ENCODE measurements at places on chromosomes 12 and 14.

- DNase-seq = no peak
Observed at GRCh38 chr14:102796661-102797190, 19.5 kb downstream of the TRAF3 start.

GRCh38 chr12:80756875-80757274, 40.2 kb downstream of the MYF5 start:
- DNase-seq = no peak

GRCh38 chr12:122998316-122998715, 17.8 kb downstream of the ARL6IP4 start:
- no peak for DNase-seq

DNA sequence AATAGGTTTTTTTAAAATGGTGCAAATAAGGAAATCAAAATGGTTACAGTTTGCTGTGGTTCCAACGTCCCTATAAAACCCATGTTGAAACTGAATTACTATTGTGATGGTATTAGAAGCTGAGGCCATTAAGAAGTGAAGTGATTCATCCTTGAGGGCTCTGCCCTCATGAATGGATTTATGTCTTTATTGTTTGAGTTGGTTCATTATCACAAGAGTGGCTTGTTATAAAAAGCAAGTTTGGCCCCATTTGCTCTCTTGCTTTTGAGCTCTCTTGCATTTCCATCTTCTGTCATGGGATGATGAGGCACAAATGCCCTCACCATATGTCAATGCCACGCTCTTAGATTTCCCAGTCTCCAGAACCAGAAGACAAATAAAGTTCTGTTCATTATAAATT, 62.3 kb downstream of the PRKD1 start:
- no peak for DNase-seq

- DNase-seq = no peak
Observed at GRCh38 chr12:6534945-6535696, 804 bp downstream of the GAPDH start.

DNA sequence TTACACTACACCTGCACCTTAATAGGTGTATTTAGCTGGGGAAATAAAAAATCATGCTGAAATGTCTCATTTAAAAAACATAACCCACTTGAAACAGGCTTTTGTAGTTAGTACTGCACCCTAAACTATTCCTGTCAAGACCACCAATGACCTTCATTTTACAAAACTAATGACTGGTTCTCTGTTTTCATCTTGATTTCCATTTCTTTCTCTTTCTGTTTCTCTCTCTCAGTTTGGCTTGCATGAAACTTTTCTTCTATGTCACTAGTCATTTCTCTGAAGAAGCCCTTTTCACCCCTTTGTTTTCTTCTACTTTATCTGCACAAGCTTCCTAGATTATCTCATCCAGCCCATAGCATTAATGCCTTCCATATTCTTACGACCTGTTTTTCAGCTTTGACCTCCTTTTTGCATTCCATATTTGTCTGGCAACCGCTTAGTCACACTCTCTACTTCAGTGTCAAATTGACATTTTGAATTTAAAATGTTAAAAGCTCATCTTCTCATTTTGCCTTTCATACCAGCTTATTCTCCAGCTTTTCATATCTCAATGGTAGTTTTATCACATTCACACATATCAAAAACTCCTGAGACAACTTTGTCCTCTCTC, 32.7 kb upstream of the KLRF1 start:
- no peak for DNase-seq

- DNase-seq = no peak
Observed at GRCh38 chr12:6275928-6276887, 34.3 kb upstream of the PLEKHG6 start.

DNA sequence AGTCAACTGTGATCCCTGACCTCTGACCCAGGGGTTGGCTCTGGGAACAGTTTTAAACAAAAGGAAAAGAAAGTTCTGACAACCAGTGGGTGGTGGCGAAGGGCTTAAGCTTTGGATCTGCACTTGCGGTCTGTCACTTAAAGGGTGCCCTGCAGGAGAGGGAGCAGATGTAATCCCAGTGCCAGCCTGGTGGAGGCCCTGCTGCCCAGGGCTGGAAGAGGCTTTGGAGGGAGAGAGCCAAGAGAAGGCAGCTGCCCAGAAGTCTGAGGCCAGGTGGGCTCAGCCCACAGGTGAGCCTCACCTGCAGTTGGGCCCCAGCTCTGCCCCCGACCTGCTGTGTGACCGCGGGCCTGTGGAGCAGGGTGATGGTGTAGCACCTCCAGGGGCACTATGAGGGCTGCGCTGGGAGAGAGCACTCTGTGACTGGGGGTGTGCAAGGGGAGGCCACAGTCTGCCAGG, 19.1 kb downstream of the SH2B3 start:
- DNase-seq = no peak

- no peak for DNase-seq
Observed at GRCh38 chr14:28298156-28298555, 468.4 kb upstream of the FOXG1 start.

DNA sequence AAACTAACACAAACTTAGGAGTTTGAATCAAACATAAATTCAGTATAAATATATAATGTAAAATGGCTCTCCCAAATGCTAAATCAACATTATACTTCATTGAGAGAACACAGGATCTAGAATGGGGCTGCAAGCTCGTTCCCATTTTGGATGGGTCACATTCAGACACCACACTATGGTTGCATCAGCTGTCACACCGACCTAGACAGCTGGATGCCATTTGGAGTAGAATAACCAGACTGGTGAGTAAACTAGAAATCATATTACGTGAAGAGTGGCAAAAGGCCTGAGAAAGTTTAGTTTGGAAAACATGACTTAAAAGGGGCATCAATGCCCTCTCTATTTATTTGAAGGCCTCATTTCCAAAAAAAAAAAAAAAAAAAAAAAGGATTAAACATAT, 430.4 kb downstream of the NPAS3 start:
- no peak for DNase-seq

GRCh38 chr14:104826189-104826860, 25.4 kb downstream of the ZBTB42 start:
- peak; percentile 21 for DNase-seq

- DNase-seq = peak; percentile 61
Observed at GRCh38 chr12:108722992-108723766, 8.1 kb downstream of the CORO1C start.

GRCh38 chr12:85489194-85489593, 209.2 kb downstream of the ALX1 start:
- DNase-seq = no peak

- no peak for DNase-seq
Observed at GRCh38 chr14:62322216-62322615, 560.0 kb downstream of the SNAPC1 start.

GRCh38 chr14:76088771-76089571, 62.8 kb upstream of the GPATCH2L start:
- DNase-seq = no peak

GRCh38 chr12:78864403-78864869, at the start of gene SYT1:
Gene SYT1, plus strand, starts transcription at chr12:78864774.
- DNase-seq = peak; percentile 65
